Activated B cell treated with CpG ODN at 0.5 μM for 24 hours (primary cell): ENCODE measurements at places on chromosomes 6 and 20. TPM values are rescaled to one million over a fixed set of nuclear protein-coding genes. Genes with fewer than 3 reads are reported as not detected.

GRCh38 chr6:68575765-68576439 is 59.2 kb upstream of the ADGRB3 start:
- DNase-seq: no peak

DNA sequence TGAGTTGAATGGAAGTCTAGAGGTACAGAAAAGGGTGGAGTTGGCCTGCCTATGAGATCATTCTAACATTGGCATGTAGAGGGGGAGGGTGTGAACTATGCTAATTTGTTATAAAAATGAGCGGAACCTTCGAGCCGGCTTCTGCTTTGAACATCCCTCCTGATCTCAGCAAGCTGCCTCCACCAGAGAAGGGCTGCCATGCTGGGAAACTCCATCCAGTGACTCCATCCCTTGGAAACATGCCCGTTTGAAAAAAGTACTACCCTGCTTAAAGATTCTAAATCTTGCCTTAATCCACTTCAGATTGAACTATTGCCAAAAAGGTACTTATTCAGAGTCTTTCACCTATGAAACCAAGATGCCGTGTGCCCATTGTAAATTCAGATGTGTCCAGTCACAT is 43.6 kb upstream of the TMEM170B start:
- DNase-seq: no peak

DNA sequence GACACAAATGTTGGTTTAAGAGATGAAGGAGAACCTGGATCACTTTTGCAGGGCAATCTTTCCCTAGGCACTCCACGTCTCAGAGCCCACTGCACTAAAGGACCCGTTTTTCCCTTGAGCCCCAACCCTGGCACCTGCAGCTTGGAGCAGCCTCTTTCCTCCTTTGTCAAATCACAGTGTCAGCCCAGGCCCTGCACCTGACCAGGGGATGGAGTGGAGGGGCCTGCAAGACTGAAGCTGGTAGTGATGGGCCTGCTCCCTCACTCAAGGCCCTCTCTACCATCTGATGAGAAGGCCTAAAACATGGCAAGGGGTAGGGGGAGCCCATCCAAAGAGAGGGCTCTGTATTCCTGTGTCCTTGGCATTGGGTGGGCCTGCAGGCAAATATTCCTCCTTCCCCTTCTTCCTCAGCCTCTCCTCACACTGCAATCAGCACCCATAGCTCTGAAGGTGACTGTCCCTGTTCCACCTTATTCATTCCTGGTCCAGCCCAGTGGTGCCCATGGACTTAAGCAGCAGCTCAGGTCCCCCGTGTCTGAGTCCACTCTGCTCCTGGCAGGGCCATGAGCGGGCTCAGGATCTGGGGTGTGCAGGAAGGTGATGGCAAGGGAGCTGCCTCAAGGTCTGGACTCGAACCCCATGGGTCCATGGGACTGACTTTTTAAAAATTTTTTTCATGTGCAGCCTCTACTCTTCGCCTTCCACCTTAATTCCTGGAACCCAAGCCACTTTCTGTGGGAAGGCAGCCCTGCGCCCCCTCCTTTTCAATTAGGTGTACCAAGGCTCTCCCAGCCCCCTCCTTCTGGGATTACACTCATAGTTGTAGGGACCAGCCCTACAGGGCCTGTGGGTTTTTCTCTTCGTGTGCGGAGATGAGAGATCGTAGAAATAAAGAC is 6.7 kb downstream of the RAET1G start:
- DNase-seq: no peak

GRCh38 chr6:111957623-111958315 is 84.5 kb upstream of the FYN start:
- no peak for DNase-seq

- DNase-seq: no peak
Measured at GRCh38 chr6:80437221-80437620, 330.8 kb downstream of the BCKDHB start.

DNA sequence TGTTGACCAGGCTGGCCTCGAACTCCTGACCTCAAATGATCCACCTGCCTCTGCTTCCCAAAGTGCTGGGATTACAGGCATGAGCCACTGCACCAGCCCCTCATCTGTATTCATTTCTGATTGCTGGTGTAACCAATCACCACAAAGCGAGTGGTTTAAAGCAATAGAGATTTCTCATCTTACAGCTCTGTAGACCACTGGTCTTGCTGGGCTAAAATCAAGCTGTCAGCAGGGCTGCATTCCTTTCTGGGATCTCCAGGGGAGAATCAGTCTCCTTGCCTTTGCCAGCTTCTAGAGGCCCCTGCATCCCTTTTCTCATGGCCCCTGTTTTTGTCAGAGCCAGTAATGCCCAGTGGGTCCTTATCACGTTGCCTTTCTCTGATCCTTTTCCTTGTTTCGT is 49.9 kb upstream of the PMEPA1 start:
- DNase-seq: no peak

GRCh38 chr6:97282238-97282725 is 734 bp downstream of the MMS22L start:
- DNase-seq: no peak

DNA sequence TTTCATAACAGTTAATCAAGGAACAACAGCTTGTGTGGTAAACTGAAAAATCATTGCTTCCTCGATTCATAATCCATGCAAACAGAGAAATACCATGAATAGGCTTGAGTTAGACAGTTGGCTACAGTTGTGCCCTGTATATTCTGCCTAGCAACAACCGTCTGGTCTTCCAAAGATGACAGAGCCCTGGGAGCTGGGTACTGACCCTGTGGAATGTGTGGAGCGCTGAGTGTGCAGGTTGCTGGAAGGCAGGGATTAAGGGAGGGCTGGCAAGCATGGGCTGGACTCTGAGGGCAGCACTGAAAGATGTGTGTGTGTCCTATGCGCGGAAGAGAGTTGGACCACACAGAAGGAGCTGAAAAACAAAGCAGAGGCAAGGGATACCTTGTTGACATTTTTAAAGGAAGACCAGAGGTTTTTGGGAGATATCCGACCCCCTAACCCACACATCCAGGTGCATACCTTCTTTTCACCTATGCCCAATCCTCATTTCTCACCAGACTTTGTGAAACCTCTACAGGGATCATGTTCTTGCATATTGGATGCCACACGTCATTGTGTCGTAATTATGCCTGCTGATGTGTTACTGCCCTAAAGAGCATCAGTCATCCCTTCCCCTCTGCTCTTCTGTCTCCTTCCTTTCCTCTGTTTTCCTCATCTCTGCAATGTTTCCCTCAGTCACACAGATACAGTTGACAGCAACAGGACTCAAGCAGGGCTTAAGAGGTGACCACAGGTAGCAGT is 58.2 kb upstream of the VGLL2 start:
- no peak for DNase-seq

Gene MCHR2
- not detected in 2 replicates for total RNA-seq

Gene RCAN2
- total RNA-seq: not detected in 2 replicates

Gene NEURL2
- total RNA-seq: 1.1 and 2.0 TPM in 2 replicates
